Stimulated activated CD4-positive, alpha-beta T cell treated with anti-CD3 and anti-CD28 coated beads, Interleukin-1b, Interleukin-23, amount 100 ng/mL, for 4 hours (primary cell): ENCODE measurements at places on chromosomes 5 and 9.

DNA sequence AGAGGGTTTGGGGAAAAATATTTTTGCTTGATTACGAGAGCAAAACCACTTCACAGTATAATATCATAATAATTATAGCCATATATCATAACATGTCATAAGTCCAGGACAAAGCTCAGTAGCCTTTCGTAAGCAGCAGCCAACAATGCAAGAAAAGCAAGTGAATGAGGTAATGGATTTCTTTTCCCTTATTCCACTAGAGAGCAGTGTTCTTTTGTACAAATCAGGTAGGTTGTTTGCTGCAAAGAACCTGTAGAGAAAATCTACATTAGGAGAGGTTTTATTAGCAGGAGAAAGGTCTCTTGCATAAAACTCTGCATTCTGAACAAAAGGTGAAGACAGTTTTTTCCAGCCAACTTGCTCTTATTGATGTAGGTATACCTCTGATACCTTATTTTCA is 1033.4 kb downstream of the TLE4 start:
- no peak for DNase-seq

GRCh38 chr9:111023128-111023527 is 15.1 kb downstream of the LPAR1 start:
- DNase-seq: no peak

DNA sequence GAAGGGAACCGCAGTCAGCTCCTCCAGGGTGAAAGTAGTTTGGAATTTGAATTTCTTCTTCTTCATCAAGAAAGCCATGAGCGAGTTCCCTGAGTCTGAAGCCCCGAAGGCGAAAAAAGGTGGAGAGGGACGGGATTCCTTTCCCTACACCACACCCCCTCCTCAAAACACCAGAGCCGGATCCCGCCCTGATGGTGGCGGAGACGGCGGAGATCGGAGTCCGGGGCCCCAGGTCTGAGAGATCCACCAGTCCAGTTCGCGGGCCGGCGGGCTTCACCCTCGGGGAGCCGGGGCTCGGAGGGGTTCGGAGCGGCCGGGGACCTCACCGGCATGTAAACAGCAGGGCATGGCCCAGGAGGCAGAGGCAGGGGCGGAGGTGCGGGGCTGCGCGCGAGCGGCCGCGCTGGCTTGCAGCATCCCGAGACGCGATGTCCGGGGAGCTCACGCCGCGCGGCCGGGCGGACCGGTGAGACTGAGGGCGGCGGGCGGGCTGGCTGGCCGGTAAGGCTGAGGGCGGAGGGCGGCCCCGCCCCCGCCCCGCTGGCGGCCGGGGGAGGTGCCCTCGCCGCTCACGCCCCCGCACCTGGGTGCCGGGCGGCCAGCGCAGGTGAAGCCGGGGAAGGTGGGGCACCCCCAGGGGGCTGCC is 606 bp downstream of the EEIG1 start:
- DNase-seq: no peak

- DNase-seq: no peak
These were observed 92.2 kb downstream of the RASGRF2 start for GRCh38 chr5:81052325-81052724.

DNA sequence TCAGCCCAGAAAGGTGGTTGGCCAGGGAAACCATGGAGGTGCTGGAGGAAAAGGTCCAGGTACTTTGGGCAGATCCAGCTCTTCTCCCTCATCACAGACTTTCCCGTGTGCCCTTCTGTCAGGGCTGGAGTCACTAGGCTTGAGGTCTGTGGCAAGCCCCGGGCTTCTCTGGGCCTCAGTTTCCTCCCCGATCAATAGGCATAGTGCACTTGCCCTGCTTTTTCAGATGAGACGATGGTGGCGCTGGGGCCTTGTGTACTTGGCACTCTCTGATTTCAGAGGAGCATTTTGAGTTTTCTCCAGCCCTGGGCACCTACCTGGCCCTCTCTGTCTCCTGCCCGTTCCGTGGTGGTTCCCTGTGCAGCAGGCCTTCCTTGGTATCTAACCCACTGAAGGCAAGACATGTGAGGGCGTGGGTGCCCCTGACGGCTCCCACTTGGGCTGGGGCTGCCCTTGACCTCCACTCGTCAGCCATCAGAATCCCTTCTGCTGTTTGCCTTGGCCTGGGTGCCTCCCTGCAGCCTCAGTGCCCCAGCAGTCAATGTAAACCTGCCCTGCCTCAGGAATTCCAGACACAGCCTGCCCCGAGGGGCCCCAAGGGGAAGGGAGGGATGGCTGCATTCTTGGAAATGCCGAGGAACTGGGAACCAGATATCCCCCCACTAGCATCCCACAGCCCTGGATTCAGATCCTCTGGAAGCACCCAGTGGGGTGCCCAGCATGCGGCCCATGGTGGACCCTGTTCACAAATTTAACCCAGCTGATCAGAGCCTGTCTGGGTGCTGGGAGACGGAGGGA is 66.3 kb upstream of the COL5A1 start:
- no peak for DNase-seq

DNA sequence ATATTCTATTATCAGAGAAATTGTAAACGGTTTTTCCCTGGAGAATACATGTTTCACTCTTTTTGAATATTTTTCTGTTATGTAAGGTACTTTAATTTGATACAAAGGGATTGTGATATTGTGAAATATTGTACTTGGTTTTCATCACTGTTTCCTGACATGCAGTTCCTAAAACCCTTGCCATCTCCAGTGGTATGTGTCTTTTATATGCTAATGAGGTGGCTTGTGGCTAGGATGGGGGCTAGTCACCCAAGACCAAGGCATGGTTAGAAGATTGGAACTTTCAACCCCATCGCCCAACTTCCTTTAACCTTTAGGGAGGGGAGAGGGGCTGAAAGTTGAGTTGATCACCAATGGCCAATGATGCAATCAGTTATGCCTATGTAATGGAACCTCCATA is 160.6 kb downstream of the TAF11L14 start:
- no peak for DNase-seq

GRCh38 chr9:113499153-113499875 is 35.8 kb downstream of the RGS3 start:
- no peak for DNase-seq

- DNase-seq: no peak
These were observed 173.2 kb downstream of the ALDH1A1 start for GRCh38 chr9:72779614-72780013.
